ENCODE measurements at places on chromosomes 7 and 10.

DNA sequence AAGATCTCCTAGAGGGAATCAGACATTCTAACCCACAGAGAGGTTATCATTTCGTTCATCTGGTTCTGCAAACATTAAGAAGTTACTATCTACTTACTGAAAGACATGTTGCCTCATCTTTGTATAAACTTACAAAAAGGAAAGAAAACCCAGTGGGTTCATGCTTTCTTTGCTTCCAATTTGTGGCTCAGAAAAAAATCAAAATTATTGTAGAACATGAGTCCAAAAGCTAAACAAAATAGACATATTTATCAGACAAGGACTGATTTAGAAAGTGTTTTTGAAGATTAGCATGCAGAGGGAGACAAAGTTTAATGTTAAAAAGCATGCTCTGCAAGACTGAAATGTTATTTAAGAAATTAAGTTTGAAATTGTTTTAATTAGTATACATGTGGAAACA, 123.1 kb downstream of the MBL2 start:
- DNase-seq, result no peak

DNA sequence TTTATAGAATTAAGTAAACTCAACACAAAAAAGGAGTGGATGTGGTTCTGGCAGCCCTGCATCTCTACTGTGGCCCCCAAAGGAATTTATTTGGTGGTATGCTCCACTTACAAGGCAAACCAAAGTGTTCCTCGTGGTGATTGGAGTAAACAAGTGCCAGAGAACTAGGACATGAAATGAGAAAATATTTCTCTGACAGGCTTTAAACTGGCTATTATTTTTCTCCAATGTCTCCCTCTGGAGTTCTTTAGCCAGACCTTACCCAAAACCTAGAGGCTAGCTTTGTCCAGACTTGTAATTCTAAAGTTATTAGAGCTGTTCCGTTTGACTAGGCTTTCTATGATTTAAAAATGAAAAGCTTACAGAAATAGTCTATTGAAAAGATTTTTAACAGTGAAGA, 990.1 kb downstream of the CNTNAP2 start:
- no peak for DNase-seq

GRCh38 chr10:122140941-122141623, 130.0 kb upstream of the BTBD16 start:
- no peak for DNase-seq

DNA sequence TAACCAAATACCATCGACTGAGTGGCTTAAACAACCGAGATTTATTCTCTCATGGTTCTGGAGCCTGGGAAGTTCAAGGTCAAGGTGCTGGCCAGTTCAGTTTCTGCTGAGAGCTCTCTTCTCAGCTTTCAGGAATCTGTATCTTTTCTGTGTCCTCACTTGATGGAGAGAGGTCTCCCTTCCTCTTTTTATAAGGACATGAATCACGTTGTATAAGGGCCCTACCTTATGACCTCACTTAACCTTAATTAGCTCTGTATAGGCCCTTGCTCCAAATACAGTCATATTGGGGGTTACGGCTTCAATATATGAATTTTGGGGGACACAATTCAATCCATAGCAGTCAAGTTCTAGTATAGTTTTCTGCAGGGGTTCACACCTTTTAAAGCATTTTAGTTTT, 135.2 kb upstream of the ADO start:
- DNase-seq, result no peak

DNA sequence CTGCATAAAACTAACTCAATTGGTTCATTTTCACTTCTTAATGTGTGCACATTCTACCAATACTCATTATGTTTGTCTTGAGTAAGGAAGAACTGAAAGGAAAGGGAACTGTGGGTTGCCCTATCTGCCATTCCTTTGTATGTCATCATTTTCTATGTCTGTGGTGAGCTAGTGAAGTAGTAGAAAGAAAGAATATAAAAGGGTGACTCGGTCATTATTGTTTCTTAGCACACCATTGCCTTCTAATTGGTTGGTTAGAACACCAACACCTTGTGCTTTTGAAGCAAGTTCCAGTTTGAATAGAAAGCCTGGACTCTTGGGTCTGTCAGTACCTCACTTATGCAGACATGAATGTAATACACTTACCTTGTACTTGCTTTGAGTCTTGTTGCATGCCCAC, 64.3 kb upstream of the MDFIC start:
- DNase-seq, result no peak

GRCh38 chr7:150451833-150452461, 1.5 kb downstream of the GIMAP8 start:
- no peak for DNase-seq

DNA sequence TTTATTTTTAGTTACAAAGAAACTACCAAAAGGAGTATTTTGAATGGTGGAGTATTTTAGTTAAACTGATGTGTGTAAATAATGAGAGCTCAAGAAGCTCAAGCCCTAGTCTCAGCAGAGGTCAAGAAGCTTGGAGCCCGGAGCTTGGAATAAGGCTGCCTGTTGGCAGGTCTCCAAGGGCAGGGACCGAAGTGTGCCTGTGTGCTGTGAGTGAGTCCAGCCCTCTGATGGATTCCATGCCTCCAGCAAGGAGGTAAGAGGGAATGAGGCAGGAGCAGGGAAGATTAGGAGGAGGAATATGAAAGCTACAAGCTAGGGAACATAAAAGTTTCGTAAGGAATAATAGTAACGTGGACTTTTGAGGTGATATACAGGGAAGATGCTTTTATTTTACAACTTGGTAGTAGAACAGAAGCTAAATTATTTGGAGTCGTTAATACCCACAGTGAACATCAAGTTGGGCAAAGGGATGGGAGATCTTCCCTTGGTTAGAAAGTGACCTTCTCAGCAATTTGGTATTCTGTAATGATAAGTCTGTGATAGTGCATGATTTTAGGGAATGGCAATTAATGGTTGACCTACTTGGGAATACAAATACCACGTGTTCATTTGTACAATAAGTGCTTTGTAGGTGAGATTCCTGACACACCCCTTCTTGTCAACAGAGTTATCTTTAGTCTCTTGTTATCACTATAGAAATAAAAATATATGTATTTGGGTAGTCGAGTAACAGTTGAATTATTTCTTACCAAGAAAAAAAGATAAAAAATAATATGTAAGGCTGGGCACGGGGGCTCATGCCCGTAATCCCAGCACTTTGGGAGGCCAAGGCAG, 4.6 kb downstream of the SEC23IP start:
- no peak for DNase-seq

GRCh38 chr7:69599955-69600709, 1.9 kb downstream of the AUTS2 start:
- no peak for DNase-seq

GRCh38 chr10:97531401-97531986, 32.8 kb downstream of the UBTD1 start:
- no peak for DNase-seq

DNA sequence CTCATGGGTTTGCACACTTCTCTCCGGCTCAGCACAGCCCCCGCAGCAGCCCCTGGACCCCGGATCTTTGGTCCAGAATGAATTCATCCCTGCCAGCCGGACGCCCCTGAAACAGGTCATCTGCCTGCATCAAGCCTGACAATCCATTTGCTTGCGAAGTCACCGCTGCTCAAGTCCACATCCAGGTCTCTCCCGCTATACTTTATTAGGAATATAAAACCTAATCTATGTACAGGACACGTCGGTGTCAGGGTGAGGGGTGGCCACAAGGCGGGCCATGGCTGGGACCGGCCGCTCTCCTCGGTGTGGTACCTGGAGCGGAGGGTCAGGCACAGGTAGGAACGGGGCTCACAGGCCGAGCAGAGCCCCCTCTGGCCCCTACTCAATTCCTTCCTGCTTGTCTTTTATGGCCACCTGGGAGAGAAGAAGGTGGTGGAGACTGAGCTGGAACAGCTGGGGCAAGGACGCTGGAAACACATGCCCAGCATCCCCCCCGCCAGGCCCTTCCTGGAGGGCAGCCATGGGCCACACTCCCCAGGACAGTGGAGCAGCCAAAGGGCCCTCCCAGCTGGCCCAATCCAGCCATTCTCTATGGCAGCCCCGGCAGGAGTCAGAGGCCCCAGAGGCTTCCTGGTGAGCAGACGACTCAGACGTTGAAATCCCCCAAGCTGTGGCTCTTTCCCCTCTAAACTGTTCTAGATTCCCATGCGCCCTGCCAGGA, 5.3 kb downstream of the POLR2J start:
- DNase-seq, result no peak

DNA sequence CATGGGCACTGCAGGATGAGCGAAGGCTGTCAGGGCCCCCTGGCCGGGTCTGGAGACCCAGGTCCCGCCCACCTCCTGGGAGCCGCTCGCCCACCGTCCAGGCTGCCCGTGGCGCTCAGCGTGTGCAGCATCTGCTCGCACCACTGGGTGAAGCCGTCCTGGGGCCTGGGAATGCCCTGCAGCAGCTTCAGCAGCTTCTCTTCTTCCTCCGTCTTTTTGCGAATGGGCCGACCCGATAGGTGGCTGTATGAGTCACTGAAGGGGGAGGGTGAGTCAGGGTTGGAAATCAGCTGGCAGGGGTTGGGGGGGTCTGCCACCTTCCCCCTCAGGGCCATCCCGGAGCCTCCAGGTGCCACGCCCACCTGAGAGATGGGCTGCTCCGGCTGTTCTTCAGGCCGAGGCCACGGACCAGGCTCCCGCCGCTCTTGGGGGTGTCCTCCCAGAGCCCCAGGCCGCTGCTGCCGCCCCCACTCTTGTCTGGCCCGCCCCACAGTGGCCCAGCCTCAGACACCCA, 8.7 kb downstream of the GNB2 start:
- DNase-seq, result no peak

DNA sequence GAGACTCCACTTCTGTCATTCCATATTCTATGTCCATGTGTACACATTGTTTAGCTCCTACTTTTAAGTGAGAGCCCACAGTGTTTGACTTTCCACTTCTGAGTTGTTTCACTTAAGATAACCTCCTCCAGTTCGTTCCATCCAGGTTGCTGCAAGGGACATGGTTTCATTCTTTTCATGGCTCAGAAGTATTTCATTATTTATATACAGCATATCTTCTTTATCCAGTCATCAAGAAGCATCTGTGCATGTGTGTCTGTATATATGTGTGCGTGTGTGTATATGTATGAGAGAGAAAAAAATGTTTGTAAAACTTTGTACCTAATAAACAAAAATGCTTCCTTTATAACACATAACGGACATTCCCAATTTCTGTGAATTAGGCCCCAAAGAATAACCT, 6.2 kb downstream of the SEC61A2 start:
- no peak for DNase-seq

GRCh38 chr10:120506674-120507073, 49.6 kb downstream of the PLPP4 start:
- DNase-seq, result no peak

DNA sequence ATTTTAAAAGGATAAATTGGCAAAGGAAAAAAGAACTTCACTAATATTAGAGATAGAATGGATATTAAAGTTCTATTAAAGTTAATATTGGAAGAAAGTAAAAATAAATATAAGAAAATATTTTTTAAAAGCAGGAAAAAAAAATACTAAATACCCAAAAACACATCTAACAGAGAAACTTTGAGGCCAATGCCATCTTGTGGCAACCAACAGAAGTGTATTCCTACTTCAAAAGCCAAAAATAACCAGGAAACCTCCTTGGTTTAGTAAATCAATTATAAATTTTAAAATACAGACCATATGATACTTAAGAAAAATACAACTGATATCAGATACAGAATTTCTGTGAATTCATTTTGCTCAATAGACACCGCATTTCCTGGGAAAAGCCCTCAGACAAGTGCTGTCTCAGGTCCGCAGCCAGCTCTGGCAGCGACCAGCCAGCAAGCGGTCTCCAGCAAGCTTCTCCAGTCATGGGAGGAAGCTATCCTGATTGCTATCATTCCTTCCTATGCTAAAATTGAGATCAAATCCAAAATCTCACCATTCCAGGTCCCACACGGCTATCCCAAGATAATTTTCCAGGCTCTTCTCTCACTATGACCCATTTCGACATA, 65.3 kb downstream of the LMBR1 start:
- DNase-seq, result no peak

DNA sequence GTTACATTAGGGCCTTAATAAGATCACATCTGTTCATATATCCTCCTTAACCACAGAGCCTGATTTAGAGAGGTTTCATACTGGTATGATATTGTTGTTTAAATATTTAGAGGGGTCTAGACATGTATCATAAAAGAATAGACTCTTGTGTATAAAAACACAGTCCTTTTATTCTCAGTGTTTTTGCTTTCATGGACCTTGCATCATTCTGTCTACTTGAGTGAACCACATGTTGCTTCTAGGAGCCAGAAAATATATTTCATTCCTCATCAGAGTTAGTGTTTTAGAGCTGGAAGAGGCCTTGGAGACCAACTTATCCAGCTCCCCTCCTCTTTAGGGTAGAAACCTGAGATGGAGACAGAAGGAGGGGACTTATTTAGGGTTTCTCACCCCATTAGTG, 312.8 kb downstream of the LRMDA start:
- DNase-seq, result no peak

DNA sequence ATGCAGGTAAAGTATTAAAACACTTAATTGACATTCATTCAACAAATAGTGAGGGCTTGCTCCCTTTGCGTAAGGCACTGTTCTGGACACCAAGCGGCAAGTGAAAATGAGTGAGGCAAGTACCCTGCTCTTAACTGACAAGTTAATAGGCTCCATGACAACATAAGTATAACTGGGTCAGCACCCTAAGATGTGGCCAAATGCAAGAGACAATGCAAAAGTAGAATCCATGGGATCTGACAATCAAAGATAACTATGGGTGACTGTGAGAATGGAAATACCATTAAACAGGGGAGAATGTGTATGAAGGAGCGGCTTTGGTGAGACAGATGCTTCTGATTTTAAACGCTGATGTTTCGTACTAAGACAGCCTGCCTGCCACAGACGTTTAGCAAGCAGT, 160.5 kb downstream of the RAPGEF5 start:
- no peak for DNase-seq

DNA sequence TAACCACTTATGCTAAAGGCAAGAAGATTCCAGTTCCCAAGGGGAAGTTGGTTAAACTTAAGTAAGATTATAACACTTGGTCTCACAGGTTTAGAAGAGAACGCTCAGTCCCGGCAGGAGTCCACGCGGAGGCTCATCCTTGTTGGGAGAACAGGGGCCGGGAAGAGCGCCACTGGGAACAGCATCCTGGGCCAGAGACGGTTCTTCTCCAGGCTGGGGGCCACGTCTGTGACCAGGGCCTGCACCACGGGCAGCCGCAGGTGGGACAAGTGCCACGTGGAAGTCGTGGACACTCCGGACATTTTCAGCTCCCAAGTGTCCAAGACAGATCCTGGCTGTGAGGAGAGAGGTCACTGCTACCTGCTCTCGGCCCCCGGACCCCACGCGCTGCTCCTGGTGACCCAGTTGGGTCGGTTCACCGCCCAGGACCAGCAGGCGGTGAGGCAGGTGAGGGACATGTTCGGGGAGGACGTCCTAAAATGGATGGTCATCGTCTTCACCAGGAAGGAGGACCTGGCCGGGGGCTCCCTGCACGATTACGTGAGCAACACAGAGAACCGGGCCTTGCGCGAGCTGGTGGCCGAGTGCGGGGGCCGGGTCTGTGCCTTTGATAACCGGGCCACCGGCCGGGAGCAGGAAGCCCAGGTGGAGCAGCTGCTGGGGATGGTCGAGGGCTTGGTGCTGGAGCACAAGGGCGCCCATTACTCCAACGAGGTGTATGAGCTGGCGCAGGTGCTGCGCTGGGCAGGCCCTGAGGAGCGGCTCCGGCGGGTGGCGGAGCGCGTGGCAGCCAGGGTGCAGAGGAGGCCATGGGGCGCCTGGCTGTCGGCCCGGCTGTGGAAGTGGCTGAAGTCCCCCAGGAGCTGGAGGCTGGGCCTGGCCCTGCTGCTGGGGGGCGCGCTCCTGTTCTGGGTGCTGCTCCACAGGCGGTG, 3.8 kb downstream of the GIMAP1 start:
- DNase-seq, result no peak

- DNase-seq, result no peak
These were observed 1.6 kb upstream of the SAMD9 start for GRCh38 chr7:93119191-93119905.
